Activated CD4-positive, alpha-beta T cell treated with anti-CD3 and anti-CD28 coated beads for 4 hours (primary cell): ENCODE measurements at places on chromosomes 12 and 14.

- DNase-seq = no peak
Observed at GRCh38 chr12:74317078-74317601, 220.5 kb upstream of the ATXN7L3B start.

DNA sequence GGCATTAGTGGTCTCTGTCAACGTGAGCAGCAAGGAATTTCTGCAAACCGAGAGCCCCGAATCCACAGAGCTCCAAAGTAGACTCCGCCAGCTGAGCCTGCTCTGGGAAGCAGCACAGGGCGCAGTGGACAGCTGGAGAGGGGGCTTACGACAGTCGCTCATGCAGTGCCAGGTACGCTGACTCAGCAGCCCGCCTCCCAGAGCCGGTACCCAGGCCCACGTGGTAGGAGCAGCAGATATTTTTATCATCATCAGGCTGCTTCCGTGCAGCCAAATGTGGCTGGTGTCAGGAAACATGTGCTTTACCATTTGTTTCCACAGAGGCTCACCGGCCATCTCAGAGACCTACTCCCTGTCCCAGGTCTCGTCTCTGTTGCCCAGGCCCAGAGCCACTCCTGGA is 73.7 kb downstream of the ESR2 start:
- DNase-seq = no peak

GRCh38 chr12:111248236-111249017 is 120.5 kb downstream of the PHETA1 start:
- DNase-seq = no peak

- DNase-seq = no peak
Observed at GRCh38 chr12:106999446-106999845, 12.5 kb upstream of the MTERF2 start.

- DNase-seq = no peak
Observed at GRCh38 chr14:95191445-95192199, 34.3 kb upstream of the DICER1 start.

DNA sequence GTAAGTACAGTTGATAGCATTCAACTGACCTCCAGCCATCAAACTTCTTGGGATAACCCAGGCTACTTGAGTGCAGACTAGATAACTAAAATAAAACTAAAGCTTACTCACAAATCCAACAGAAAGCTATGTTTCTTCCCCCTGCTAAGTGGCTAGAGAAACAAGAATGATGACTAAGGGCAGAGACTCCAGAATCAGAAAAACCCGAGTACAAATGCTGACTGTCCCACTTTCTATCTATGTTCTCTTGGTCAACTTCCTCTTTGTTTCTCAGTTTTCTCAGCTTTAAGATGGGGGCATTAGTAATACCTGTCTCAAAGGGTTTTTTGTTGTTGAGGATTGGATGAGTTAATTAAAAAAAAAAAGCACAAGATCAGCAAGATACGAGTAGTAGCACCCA is 6.1 kb upstream of the NUAK1 start:
- DNase-seq = no peak

DNA sequence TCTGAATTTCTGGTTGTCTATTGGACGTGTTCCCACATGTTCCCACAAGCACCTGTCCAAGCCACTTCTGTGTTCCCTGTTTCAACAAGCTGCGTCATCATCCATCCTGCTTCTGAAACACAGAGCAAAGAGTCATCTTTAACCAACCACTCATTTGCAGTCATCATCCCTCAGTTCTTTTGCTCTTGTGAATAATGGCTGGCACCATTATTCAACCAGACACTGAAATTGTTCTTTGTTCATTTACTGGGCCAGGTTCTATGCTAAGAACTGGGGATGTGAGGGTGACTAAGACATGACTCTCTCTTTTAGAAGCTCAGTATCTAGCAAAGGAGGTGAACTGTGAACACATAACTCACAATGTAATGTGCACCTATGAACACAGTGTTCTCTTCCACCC is 40.7 kb upstream of the ANO4 start:
- DNase-seq = no peak

GRCh38 chr12:58487255-58487654 is 433.0 kb downstream of the LRIG3 start:
- no peak for DNase-seq

- no peak for DNase-seq
Observed at GRCh38 chr12:75207338-75208083, 2.1 kb downstream of the KCNC2 start.

- DNase-seq = no peak
Observed at GRCh38 chr14:31024577-31025366, 677 bp upstream of the AP4S1 start.

DNA sequence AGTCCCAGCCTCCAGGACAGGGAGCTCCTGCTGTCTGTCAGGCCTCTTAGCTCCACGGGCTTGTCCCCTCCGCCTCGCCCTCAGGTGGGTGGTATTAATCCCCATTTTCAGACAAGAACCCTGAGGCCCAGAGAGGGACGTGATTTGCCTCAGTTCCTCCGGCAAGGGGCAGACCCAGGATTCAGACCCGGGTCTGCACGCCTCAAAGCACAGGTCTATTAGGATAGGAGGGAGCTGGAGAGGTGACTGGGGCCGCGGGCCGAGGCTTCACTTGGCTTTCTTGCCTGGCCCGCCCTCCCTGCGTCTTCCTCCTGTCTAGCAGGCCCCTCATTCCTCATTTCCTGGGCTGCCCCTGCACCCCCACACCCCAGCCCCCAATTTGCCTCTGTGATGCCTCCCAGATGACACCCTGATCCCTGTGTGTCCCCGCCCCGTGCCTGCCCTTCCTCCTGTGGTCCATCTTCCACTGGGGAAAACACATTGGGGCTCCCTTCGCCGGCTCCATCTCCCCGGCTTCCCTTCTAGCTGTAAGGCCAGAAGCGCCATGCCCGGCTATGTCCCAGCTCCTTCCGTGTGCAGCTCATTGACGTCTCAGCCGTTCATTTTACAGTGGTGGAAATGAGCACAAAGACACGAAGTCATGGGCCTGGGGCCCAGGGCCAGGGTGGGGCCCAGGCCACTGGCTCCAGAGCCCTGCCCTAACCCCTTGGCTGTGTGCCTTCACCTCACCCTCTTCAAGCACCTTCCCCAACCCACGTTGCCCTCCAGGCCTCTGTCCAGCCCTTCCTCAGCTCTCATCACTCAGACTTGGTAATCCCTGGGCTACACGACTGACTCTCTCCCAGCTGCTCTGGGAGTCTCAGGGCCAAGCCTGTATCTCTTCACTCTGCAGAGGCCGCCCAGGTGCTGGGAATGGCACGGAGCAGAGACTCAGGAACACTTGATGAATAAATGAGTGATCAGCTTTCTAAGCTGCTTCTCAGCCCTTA is 15.5 kb upstream of the CYP46A1 start:
- DNase-seq = no peak

DNA sequence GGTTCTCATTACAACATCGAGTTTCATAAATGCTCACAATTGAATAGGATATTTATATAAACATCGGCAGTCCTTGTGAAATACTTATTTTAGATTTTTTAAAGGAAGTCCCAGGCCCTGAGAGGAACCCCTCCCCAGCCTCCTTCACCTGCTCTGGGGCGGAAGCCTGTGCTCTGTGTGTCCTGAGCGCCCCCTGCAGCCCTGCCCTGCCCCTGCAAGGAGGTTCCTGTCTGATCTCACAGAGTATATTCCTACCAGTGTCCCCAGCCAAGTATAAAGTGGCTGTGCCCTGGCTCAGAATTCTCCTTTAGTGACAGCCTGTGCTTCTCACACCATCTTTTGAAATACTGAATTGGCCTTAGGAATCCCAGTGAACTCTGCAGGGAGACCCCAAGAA is 659.5 kb downstream of the TMEM121 start:
- DNase-seq = peak; percentile 78

DNA sequence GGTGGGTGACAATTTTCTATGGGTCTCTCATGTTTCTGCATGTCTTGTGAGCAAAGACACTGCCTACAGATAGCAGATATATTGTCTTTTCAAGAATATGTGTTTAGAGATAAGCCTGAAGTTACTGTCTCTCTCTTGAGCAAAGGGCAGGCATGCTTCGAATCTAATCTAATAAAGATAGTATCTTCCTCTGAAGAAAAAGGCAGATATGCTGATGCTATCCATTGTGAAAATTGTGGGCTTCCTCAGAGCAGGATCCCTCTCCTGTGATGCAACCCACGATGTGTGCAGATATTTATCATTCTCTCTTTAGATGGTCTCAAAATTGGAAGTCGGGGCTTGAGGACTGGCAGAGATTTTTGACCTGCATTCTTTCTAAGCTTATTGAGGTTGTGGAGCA is 187.0 kb downstream of the DACT1 start:
- no peak for DNase-seq

DNA sequence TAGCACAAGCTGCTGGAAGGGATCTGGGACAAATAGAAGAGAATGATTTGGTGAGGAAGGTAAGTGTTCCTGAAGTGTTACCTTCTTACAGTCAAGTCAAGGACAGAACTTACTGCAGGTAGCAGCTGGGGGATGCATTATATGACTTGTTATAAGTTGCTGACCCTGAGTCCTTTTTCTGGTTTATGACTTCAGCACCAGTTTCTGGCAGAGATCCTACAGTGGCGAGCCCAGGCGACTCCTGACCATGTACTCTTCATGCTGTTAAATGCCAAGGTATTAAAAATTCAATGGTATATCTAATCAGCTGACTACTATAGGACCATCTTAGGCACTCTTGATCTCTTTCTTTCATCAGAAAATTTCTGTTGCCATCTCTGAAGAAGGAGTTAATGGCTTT is 45.1 kb upstream of the ATF1 start:
- no peak for DNase-seq

GRCh38 chr14:85439696-85440328 is 90.1 kb upstream of the FLRT2 start:
- no peak for DNase-seq

DNA sequence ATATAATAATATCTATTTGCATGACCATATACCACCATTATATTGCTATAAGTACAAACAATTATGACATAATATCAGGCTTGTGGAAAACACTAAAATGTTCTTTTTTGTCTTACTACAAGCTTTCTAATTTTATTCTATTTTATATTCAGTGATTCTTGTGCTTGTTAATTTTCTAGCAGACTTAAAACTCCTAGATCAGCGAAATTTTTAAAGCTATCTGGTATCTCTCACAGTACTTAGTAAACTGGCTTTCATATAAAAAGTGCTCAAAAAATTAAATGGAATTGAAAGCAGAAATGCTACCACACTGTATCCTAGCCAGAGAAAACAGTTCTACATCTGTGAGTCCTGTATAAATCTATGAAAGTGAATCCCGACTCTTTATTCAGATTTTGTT is 105.3 kb downstream of the PAX9 start:
- no peak for DNase-seq

DNA sequence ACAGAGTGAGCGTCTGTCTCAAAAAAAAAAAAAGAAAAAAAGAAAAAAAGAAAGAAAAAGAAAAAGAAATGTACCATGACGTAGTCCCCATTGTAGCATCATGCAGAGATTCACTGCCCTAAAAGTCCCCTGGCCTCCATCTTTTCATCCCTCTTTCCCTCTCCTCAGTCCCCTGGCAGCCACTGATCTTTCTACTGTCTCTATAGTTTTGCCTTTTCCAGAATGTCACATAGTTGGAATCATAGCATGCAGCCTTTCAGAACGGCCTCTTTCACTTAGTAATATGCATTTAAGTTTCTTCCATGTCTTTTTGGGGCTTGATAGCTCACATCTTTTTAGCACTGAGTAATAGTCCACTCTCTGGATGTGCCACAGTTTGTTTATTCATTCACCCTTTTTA is 60.5 kb upstream of the NCOR2 start:
- DNase-seq = no peak

DNA sequence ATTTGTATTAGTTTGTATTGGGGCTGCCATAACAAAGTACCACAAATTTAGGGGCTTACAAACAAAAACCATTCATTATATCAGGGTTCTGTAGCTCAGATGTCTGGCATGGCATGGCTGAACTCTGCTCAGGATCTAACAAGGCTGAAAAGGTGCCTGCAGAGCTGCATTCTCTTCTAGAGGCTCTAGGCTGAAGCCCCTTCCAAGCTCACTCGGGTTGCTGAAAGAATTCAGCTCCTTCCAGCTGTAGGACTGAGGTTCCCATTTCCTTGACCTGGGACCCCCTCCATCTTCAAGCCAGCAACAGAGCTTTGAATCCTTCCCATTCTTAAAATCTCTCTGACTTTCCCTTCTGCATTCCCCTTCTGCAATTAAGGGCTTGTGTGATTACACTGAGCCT is 90.7 kb downstream of the NUAK1 start:
- DNase-seq = no peak

- no peak for DNase-seq
Observed at GRCh38 chr12:95126736-95127135, 53.3 kb upstream of the NR2C1 start.

- DNase-seq = no peak
Observed at GRCh38 chr14:94562022-94562421, 780 bp downstream of the SERPINA4 start.

GRCh38 chr12:38456537-38457120 is 140.1 kb downstream of the ALG10B start:
- DNase-seq = no peak

DNA sequence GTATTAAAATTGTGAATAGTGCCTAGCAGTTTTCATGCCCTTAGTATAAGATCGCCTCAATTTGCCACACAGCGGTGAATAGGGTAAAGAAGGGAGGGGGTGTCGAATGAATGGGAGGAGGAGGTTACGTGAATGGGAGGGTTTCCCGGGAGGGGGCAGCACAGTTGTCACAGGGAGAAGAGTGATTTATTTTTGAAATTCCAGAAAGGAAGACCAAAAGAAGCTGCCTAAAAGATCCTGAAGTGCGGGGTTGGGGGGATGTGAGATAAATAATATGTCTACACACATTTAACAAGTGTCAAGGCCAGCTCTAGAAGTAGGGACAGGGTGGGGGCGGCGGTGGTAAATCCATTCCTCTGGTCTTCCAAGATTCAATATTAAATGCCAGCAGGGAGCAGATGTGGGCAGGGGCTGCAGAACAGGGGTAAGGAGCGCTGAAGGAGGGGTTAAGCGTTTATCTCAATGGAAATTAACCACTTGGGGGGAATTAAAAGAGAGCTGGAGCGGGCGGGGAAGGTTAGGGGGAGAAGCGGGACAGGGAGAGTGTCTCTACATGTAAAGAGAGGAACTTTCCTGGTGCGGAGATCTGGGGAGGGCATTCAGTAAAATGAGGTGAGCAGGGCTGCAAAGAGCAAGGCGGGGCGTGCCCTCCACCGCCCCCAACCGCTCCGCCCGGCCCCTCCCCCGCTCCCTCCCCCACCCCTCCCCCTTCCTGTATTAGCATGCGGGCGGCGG is 867 bp downstream of the C12orf42 start:
- no peak for DNase-seq

DNA sequence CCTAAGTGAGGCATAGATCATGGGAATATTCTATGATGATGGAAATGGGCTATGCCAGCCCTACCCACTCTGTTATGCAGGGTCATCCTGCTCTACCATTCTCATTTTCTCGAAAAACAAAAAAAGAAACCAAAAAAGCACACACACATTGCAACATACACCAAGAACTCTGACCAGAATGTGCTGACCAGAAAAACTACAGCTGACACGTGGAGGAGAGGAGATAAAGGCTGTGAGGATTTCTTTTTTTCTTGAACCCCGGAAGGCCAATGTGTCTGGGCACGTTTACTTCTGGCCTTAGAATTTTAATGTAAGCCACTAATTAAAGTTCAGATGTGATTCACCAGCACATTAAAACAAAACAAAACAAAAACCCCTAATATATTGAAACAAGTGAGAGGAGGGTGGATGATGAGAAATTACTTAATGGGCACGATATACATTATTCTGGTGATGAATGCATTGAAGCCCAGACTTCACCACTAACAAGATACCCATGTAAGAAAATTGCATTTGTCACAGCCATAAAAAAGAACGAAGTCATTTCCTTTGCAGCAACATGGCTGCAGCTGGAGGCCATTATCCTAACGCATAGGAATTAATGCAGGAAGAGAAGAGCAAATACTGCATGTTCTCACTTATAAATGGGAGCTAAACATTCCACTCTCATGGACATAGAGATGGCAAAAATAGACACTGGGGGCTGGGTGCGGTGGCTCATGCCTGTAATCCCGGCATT is 66.3 kb upstream of the PLEKHG3 start:
- DNase-seq = no peak
